ENCODE measurements at places on chromosomes 3 and 15.

GRCh38 chr15:60297047-60297446 lies 100.7 kb downstream of the ANXA2 start:
- no peak for DNase-seq

DNA sequence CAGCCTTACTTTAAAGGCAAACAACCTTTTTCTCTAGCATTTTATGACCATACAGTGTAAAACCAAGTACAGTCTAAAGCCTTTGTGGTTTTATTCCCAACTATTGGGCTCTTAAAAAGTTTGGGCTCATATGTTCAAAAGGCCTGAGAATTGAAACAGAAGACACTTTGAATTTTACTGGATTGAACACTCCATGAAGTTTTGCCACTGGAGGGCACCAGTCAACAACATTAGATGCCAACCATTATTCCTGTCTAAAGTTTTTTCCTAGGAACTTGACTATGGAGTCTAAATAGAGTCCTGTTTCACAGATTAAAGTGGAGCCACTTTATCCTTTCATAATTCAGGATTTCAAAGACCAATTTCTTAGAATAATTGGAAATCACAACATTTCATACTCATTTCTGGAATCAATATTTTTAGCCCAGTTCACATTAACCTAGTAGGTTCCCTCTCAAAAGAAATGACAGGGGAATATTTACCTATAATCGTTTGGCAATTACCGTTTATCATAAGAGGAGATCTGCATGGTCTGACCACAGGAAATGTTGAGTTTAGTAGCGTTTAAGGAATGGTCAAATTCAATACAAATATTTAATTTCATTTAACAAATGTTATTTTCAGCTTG lies 244.1 kb upstream of the PDZRN3 start:
- no peak for DNase-seq

DNA sequence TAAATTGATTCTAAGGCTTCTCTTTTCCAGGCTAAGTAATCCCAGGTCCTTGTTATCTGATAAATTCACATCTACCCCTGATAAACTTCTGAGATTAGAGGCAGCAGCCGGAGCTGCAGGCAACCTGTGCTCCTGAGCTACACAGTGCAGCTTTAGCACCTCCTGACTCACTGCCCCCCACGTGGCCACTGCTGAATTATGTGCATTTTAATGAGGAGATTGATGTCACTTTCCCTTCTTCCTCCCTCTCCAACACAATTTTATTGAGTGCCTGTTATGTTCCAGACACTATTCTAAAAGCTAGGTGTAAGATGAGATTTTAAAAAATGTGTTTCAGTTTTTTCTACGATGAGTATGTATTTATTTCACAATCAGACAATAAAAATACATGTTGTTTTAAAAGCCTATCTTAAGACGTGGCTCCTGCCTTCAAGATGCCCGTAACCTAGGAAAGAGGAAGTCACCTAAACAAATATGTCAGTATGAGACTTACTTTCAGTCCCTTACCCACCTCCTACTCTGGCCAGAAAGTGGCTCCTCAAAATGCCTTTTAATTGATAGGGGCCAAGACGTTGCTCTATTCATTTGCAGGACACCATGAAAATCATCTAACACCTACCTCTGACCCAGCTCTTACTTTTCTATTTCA lies 161.5 kb upstream of the PFN2 start:
- no peak for DNase-seq

- DNase-seq = no peak
These were observed 161.4 kb downstream of the CHST2 start for GRCh38 chr3:143280984-143281383.

DNA sequence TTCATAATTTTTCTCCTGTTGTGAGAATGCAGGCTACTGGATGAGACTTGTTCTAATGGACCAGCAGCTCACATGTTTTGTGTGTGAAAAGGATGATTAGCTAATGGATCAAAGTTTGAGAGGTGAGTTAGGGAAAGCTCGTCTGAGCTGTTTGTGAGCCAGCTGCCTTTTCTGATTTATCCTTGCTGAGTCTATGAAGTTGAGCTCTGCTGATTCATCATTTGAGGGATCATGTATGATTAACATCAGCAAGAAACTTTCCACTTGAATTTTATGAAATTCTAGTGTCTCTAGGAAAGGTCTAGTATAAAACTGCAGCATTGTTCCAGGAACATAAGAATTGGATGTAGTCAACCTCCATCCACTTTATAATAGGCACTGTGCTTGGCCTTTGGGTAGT lies 698.7 kb downstream of the NTRK3 start:
- DNase-seq = no peak

DNA sequence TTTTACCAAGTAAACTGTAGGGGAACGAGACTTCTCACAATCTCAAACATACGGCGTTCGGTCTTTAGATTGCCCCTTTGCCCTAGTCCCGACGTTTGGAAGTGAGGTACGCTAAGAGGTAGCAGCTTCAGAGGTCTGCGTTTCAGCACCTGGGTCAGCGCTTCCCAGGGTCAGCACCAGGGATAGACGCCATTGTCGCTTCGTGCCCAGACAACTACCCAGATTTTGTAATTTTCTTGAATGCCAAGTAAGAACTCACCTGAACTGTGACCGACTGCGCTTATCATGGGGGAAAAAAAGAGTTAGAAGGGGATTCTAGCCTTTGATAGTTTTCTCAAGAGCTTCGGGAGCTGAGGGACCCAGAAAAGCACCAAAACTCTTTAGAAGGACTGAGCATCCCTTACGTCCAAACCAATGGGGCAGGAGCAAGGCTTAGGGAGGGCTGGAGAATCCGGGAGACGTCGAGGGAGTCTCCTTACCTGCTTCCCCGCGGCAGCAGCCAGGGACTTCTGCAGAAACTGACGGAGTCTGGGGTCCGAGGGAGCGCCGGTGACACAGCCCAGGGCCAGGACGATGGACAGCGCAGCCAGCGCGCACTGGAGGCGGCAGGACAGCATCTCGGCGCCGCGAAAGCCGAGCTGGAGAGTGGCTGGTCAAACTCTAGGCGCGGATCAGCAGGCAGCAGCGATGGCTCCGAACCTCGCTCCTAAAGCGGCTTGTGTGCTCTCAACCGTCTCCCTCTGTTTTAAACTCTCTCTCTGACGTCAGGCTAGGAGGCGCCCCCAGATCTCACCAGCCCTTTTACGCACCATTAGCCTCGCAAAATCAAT lies at the start of gene SST:
TSS of gene SST (minus strand) at position 720 of the 830 bp plus-strand sequence. CDS start at position 617, 103 bp downstream.
- no peak for DNase-seq

DNA sequence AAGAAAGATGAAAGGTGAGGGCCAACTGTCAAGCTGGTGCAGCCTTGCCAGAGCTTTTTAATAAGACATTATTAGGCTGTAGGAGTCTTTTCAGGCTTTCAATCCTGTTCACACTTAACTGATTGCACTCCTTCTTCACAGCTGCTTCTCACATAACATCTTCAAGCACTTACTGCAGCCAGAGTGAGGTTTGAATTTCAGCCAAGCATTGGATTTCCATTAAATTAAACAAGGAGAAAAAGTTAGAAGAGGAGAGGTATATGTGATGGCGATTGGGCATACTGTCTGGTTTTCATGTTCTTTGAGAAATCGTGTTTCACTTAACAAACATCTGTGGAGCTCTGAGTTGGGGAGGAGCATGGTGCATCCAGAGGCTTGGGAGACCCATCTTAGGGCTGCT lies 392.8 kb upstream of the LRRC3B start:
- DNase-seq = no peak

- no peak for DNase-seq
These were observed 14.4 kb downstream of the CHST13 start for GRCh38 chr3:126538316-126538715.

DNA sequence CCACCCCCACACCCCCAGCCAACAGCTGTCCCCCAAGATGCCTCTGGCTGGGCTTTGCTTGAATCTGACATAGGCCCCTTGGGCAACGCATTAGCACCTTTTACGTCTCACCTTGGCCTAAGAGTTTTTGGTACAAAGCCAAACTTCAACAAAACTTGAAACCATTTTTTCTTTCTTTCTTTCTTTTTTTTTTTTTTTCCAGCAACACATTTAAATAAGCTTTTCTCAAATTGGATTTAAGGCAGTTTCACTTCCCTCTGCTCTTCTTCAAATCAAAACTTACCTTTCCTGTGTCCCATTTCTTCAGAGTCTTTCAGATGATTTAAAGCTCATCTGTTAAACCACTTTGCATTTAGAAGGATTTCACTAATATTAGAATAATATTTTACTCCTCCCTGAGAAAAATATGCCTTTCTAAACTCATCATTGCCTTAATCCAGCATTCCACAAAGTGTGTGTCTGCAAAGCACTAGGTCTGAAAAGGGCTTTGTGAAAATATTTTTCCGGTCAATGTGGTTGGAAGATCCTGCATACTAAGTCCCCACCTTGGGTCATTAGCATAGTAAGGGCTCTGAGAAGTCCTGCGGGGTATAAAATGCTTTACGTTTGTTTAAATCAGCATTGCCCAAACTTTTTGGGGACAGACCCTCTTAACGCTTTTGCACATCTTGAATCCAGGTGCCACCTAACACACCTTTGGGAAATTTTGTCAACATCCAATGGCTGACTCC lies 217.0 kb downstream of the TLE3 start:
- no peak for DNase-seq

DNA sequence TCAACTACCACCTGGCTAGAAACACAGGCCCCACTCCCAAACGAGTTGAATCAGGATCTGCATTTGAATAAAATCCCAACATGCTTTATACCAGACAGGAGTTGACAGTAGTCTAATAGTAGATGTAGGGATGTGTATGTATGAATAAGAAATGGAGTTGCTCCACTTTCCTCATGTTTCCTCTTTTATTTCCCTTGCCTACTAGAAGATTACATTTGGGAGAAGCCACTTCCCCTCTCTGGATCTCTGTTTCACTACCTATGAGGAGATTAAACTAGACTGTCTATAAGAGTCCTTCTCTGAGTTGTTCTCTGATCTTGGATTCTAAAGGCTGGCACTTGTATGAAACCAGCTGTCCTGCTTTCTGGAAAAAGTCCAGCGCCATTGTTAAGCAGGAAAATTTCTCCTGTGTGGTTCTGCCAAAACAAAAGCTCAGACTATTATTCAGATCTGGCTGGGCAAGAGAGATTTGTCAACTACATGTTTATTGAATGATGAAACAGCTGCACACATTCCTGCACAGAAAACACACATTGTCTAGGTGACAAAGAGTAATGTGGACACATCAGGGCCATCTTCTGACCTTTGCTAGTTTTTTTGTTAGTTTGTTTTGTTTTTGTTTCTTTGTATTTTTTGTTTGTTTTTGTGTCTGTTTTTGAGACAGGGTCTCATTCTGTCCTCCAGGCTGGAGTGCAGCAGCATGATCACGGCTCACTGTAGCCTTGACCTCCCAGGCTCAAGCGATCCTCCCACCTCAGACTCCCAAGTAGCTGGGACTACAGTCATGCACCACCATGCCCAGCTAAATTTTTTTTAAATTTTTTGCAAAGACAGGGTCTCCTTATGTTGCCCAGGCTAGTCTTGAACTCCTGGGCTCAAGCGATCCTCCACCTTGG lies 29.9 kb downstream of the ACP3 start:
- no peak for DNase-seq

DNA sequence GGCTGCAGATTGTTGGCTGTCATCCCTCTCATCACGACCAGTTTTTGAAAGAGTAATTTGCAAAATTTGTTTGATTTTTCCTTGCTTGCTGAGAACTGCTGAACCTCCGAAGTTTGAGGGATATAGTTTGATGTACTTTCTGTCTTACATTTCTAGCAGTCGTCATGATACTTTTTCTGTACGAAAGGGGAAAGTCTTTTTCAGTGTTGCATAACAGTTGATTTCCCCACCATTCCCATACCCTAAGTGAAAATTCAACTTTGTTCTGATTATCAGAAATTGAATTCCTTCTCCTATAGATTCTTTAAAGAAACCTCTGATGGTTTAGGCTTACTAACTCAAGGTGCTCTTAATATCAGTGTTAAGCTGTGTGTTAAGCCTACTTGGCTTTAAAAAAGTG lies 1.6 kb downstream of the PDE8A start:
- peak; percentile 57 for DNase-seq

- DNase-seq = peak; percentile 37
These were observed 3.8 kb upstream of the BRPF1 start for GRCh38 chr3:9727743-9728142.

DNA sequence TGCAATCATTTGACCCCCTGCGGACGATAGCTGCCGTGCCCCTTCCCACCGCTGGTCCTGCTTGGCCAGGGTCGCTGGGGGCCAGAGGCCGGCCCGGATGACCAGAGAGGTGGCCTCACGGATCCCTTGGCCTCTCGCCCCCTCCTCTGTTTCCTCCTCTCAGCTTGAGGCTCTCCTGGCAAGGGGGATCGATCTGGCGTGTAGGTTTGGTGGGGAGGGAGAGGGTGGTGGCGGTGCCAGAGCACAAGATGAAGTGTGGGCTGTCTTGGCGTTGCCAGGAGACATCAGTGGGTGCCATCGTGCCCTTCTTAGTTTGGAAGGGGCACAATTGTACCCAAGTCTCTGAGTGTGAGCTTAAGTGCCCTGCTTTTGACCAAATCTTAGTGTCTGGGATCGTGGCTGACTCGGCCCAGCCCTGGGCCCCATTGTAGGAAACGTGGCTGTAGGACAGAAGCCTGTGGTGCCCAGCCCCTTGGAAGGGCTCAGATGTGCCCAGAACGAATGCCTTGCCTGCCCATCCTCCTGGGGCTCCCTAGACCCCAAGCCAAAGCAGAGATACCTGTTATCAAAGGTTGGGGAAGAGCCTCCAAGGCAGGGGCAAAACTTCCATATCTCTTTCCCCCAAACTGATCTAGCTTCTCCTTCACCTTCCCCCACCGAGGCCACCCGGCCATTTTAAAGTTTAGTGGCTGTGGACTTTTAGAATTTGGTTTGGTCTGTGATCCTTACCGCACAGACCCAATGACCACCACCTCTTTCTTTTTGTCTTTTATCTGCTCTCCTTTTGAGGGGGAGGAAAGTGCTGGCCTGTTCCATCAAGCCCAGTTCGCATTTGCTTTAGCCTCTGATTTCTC lies 14.4 kb downstream of the NR2F2 start:
- no peak for DNase-seq

DNA sequence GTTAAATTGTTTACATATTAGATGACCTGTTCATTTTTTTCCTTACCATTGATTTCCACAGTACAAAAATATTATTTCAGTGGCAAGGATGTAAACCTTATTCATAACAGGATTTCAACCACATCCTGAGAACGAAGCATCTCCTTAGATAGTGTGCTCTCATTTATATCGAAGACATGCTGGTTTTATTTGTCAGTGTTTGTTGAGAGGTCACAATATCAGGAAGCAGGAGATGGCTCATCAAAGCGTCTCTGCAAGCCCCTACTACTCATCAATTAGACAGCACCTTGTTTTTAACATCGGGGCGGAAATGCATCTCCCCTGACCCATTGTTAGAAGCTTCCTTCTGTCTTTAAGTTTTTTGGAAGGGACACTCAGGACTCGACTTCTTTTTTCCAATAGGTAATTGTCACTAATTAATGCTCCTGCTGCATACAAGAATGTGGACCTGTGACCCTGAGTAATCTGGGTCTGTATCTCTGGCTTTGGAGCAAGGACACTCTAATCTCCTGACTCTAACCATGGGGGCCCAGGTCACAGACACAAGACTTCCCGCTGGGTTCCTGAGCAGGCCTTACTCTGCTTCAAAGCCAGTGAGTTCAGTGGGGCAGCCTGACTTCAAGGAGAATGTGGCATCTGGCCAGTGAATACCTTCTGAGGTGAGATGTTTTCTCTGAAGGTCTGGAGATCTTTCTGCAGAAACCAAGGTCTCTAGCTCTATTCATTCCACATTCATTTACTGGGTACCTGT lies 50.3 kb downstream of the MECOM start:
- DNase-seq = no peak
